ENCODE measurements at places on chromosomes 2 and 18.

DNA sequence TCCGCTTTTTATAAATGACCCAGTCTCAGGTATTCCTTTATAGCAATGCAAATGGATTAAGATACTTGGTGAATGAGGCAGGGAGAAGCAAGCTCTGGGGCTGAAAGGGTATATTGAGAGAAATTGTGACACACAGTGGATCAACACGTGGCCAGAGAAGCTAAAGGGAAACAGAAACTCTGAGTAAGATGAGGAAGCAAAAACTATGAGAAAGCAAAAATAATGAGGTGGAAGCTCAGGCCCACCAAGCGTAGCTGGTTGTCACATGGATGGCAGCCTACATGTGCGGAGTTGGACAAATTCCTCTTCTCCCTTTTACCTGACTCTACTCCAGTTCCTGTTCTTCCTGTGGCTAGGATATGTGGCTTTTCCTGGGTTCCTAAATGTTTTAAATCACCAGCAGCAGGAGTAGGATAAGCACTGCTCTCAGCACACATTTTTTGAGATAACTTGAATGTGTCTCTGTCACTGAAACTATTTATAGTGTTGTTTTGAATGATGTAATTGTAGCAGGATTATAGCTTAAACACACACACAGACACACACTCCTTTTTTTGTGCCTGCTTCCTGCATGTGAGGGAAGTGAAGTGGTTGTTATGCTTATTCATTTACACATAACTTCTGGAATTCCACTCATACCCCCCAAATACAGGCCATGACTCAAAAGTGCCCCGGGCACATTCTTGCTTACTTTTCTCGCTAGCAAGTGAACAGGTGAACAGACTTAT, 30.1 kb upstream of the EPC2 start:
- DNase-seq, result peak; percentile 52

GRCh38 chr2:152861349-152861942, 143.0 kb downstream of the ARL6IP6 start:
- DNase-seq, result peak; percentile 33

- DNase-seq, result no peak
Measured at GRCh38 chr2:241051578-241052487, 50.3 kb downstream of the MTERF4 start.

- DNase-seq, result no peak
Measured at GRCh38 chr2:26435106-26435505, 33.4 kb downstream of the DRC1 start.

DNA sequence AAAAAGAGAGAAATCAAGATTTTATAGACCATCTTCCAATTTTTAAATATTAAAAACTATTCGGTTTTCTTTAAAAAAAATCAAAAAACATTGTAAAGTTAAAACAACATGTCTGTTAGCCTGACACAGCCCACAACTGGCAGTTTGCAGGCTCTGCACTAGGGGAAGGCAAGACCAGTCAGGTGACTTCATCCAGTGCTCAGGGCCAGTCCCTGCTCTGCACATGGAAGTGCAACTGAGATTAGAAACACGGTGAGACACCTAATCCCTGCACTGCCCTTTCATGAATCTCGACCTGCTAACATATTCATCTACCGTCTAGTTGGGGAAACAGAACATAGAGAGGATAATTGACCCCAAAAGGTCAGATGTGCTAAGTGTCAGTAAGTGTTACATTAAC, 135.2 kb downstream of the BARD1 start:
- DNase-seq, result no peak

DNA sequence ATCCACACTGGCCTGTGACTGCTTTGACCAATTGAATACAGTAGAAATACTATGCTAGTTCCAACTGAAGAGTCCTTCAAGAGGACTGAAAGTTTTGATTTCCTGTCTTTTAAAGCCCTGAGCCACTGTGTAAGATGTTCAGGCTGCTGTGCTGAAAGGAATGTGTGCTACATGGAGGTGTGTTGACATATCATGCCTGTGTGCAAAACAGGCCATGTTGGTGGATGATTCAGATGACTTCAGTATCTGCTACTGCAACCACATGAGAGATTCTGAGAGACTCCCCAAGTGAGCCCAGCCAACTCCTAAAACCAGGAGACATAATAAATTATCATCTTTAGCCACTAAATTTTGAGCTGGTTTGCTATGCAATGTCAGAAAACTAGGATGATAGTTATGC, 662.9 kb downstream of the ZEB2 start:
- DNase-seq, result no peak

GRCh38 chr18:54031243-54031642, 193.2 kb downstream of the MBD2 start:
- DNase-seq, result no peak

- DNase-seq, result no peak
Measured at GRCh38 chr2:111667001-111667400, 217.0 kb downstream of the ANAPC1 start.

DNA sequence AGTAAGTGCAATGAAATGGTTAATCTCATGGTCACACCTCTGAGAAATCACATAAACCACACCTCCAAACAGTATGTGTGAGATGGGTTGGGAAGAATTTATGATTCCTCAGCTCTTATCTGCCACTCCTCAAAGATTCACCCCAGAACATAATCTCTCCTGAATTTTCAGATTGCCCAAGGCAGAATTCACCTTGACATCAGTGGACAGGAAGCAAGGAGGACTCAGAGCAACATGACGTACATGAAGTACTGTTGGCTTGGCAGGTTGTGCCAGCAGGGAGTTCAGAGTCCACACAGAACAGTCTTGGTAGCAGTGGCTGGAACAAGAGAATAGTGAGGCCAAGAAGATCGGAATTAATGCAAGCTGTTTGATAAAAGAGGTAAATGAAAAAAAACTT, 31.7 kb upstream of the CYBRD1 start:
- DNase-seq, result no peak

GRCh38 chr2:159251296-159252173, 35.0 kb downstream of the WDSUB1 start:
- peak; percentile 5 for DNase-seq

- no peak for DNase-seq
Measured at GRCh38 chr2:47041891-47042684, 113.0 kb downstream of the STPG4 start.

- DNase-seq, result no peak
Measured at GRCh38 chr2:98713332-98714015, 17.5 kb downstream of the MGAT4A start.

GRCh38 chr18:37175727-37176620, 347.0 kb downstream of the KIAA1328 start:
- no peak for DNase-seq

GRCh38 chr2:133977405-133977804, 276.5 kb upstream of the MGAT5 start:
- DNase-seq, result peak; percentile 10

- no peak for DNase-seq
Measured at GRCh38 chr2:203030545-203030944, 15.9 kb downstream of the NBEAL1 start.

DNA sequence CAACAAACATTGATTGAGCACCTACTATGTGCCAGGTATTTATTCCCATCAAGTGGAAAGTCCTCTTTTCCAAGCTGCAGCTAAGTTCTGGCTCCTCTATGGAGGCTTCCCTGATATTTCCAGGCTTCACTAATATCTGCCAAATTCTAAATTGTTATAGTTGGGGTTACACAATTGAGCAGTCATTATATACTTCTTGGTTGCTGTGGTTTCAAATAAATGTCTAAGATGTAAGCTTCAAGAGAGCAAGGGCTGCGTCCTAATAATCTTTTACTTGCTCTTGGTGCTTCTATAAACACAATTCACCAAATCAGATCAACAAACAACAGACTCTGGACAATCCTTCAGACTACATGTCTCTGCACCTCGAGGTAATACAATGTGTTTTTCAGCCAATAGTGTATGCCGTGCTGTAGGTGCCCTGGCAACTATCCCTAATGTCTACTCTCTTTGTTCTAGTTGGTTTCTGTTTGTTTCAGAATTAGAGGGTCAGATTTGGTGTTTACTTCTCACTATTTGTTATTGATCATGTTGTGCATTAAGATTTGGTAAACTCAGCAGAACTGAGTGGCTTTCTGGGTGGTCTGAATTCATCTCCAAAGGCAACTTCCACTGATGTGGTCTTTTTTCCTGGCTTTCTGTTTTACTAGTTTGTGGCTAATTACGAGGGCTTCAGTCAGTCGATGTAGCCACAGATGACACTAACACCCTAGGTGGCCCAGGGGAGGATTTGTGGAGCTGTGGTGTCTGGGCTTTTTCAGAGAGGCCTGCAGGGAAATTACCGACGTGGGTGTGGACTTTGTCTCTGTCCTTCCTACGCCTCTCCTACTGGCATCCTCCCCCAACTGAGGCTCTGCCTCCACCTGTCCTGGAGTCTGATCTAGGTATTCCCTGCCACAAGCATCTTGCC, 50.4 kb downstream of the CDCA7 start:
- DNase-seq, result no peak

DNA sequence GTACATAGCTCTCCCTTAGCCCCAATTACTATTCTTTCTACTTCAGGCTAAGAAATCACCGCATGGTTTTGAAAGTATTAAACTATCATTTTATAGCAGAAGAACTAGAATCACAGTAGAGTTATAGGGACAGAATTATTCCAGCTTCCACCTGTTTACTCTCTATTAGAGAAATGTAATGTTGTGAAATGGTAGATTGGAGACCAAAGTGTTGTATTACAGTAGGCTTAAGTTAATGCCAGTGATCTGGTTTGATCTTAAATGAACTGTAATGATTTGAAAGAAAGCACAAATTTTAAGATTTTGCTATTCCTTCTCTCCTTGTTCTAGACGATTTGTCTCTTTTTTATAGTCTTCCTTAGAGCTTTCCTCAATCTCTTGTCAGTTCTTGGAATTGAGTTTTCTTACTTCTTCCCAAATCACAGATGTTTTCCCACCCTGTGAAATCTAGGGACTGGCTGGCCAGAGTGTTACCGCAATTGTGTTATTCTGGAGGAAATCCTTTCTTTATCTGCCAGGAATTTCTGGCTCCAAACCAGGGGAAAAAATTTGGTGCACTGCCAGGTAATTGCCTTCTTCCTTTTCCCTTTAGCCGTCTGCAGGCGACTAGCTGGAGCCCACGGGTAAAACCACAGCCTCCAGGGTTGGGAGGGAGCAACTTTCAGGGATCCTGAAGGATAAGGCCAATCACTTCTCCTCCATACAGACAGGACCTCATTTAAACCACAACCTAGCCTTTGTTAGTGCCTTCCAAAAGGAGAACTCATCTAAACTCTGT, 51.7 kb downstream of the NOP58 start:
- DNase-seq, result no peak

GRCh38 chr2:86685351-86685750, 34.7 kb upstream of the RMND5A start:
- no peak for DNase-seq
